ENCODE measurements at places on chromosomes 16 and 17.

DNA sequence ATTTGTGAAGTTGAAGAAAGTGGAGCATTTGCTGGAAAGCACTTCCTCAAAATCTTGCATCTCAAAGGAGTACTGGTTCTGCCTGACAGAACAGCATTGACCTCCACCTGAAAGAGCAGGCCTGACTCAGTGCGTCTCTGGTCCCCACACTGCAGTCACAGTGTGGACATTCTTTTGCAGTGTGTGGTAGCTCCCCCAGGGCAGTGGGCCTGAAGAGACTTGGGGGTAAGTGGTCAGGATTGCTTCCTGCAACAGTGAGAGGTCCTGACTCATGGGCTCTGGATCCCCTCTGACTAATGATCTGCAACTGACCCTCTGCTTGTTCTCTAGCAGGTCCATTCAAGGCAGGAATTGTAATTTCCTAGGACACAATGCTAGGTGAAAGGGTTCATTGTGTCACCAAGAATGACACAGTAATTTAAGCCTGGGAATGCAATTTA lies 204.9 kb upstream of the KCNJ16 start:
- DNase-seq, result no peak

DNA sequence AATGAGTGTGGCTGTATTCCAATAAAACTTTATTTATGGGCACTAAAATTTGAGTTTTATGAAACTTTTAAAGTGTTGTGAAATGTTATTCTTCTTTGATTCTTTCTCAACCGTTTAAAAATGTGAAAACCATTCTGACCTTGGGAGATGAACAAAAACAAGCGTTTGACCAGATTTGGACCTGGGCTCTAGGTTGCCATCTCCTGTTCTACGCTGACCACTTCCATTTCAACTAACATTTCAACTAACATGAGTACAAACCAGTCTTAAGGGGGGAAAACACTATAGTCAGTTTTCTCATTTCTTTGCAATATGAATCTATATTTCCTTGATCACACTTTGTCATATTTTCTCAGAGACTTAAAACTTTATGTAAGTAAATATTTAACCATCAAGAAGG lies 118.4 kb upstream of the IRX5 start:
- DNase-seq, result no peak

DNA sequence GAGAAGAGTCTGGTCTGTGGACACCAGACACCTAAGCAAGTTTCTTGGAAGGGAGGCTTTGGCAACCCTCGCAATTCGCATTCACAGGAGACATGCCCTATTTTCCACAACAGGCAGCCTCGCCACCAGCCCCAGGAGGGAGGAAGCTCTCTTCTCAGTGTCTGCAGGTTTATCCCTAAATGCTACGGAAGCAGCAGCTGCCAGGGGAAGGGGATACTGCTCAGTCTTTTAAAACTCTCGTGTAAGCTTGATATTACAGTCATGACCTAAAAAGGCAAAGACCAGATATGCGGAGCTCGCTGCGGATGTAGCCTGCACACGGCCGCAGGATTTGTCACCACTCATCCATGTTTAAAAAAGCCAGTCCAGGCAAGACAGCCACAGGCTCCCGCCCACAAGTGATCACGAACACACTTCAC lies 159.2 kb upstream of the RPH3AL start:
- no peak for DNase-seq

DNA sequence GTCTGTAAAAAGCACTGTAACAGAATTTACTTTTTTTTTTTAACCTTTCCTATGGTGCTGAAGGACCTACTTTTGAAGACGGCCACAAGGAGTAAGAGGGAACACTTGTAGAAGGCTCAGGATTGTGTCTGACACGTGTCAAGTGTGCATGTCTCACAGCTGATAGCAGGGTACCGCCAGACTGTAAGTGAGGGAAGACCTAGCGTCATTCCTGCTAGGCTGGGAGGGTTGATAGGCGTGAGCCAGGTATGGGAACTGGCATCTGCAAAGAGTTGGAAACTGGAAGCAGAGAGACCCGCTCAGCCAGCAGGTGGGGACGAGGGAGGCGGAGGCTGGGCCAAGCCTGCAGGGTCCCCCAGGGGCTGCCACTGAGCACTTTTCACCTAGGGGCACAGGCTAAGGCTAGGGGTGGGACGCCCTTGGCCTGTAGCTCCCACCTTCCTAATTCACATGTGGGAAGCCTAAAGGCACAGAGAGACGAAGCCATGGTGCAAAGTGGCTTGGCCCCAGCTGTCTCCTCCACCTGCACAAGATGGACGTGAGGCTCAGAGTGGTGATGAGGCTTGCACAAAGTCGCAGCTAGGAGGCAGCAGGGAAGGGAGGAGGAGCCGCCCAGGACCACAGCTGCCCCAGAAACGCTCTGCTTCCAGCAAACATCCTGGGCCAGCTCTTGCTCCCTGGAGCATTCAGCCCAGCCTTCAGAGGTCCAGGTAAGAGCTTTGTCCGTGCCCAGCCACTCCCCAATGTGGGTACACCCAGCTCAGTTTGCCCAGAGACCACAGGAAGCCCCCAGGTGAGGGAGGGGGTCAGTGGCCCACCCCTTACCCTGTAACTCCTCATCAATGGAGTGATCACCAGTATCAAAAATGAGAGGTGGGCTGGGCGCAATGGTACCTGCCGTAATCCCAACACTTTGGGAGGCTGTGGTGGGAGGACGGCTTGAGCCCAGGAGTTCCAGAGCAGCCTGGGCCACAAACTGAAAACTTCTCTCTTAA lies 18.9 kb downstream of the VASN start:
- no peak for DNase-seq

DNA sequence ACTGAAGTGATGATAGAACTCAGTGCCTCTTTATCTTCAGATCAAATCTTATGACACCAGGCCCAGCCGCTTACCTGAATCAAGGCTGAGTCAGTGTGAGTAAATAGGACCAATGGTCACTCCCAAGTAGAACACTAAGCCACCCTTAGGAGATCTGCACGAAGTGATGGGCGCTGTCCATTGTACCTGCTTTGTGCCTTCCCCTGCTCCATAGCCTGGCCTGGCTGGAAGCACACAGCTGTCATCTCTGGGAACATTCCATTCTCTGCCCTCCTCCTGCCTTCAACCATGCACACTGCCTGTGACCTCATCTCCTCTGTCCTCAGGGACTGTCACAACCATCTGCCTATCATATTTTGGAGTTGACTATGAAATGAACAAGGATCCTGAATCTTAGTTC lies 279.5 kb upstream of the ASIC2 start:
- no peak for DNase-seq

GRCh38 chr17:63438092-63439051 lies 7.7 kb downstream of the CYB561 start:
- no peak for DNase-seq

GRCh38 chr17:39757931-39758873 lies 20.5 kb downstream of the GRB7 start:
- no peak for DNase-seq

GRCh38 chr17:75927286-75927922 lies 13.4 kb downstream of the FBF1 start:
- no peak for DNase-seq

DNA sequence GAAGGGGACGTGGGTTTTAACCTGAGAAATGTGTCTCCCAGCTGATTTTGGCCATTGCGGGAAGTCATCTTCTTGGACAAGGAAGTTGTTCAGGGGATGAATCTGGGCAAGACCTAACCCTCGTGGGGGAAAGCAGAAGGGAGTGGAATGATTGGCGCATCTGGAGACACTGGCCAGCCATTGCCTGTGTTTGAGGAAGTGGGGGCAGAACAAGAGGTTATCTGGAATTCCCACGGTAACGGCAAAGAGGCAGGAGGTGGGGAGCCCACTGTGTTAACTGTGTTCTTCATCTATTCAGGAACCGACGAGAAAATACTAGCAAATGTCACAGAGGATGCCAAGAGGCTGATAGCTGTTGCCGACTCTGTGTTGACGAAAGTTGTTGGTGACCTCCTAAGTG lies 66.9 kb downstream of the RNF213 start:
- no peak for DNase-seq

DNA sequence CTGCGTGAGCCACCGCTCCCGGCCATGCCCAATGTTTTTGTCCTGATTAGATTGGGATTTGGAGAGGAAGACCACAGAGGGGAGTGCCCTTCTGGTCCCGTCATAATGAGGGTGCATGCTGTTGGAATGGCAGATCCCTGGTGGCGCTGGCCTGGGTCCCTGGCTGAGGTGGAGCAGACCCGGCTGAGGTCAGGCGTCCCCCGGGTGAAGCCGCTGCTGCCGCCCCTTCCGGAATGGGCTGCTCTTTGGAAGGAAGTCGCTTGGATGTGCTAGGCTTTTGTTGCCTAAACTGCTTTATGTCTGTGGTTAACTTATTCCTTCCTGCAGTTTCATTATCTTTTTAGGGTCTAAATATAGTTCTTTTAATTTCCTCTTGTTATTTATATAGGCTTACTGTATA lies 120.3 kb upstream of the CHMP6 start:
- no peak for DNase-seq

GRCh38 chr16:2966043-2966807 lies 2.1 kb downstream of the KREMEN2 start:
- DNase-seq, result no peak

GRCh38 chr17:50887705-50888245 lies 21.6 kb upstream of the TOB1 start:
- DNase-seq, result no peak

- no peak for DNase-seq
These were observed 3.2 kb downstream of the PDE6G start for GRCh38 chr17:81652906-81653771.

- DNase-seq, result peak; percentile 20
These were observed 3.4 kb downstream of the STH start for GRCh38 chr17:46002311-46002972.

DNA sequence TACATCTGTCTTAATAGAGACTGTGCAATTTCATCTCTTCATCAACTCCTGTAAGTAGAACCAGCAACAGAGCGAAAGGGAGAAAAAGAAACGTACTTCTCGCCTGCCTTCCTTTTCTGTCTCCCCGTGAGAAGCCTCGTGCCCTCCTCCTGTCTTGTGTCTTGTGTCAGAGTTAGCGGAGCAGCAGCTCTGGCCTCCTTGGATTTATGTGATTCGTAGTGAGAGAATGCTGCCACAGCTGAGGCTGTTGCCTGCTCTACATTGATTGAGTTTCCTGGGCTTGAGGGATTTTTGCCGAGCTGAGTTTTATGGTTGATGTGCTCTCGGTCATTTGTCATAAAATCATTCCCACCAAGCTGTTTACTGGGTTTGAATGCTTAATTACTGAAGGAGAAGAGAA lies 579.1 kb upstream of the RBFOX1 start:
- DNase-seq, result no peak

- DNase-seq, result no peak
These were observed 8.5 kb upstream of the ICAM2 start for GRCh38 chr17:64028874-64029464.

GRCh38 chr17:4490109-4490591 lies 8.5 kb upstream of the SPNS2 start:
- no peak for DNase-seq

DNA sequence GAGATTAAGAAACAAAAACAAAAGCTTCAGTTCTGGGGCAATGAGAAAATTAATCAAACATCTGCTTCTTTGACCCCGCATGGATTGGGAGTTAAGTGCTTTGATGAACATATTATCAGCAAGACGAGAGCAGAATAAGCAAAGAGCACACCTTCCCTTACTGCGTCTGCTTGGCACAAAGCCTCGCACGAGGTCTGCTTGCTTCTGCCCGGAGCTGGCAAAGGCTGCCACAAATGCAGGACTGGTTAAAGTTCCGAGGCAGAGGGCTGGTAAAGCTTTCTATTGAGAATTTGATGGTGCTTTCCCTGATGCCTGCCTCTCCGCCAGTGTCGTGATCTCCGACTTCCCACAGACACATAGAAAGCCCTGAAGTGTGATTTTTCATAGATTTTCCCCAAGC lies 17.0 kb downstream of the VAT1L start:
- no peak for DNase-seq
